SJSA1 (cell line): ENCODE measurements at places on chromosomes 13 and 19. TPM values are rescaled to one million over a fixed set of nuclear protein-coding genes. Genes with fewer than 3 reads are reported as not detected.
A peak's percentile ranks its signal among the peaks of the same experiment; 100 is the strongest.

TMEM59L gene
- total RNA-seq = not detected in 2 replicates

- DNase-seq = no peak
Measured at GRCh38 chr13:73433890-73434289, 375.1 kb downstream of the KLF5 start.

GRCh38 chr13:49444524-49445395, 686 bp downstream of the SETDB2 start:
- peak; percentile 35 for DNase-seq

DNA sequence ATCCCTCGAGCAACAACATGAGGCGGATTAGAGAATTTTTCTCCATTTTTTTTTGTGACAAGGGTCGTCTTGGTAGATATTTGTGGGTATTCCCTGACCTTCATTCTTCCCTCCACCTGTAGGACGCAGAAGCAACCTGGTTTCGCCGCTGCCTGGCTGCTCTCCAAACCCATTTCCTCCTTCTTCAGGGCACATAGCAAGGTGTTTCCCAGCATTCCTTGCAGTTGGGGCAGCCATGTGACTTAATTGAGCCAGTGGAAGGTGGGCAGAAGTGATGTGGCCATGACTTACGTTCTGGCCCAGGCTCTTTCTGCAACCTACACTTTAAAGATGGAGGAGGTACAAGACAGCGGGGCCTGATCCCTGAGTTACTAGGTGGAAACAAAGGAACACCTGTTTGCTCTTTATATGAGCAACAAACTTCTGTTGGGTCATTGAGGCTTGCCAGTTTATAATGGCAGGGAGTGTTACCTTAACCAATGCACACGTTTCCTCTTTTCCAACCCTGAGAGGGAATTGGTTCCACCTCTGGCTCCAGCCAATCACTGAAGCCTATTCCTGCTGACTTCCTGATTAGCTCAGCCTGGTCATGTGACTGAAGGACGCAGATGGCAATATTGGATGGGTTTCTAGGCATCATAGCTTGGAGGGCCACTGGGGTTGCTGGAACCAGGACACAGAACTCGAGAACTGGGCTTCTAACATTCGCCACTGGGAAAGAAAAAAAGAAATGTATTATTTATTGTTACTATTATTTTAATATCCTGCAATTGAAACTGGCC, 30.8 kb upstream of the ZNRF4 start:
- no peak for DNase-seq

GRCh38 chr19:13104848-13105711, 2.4 kb upstream of the LYL1 start:
- no peak for DNase-seq

CYP4F8 gene
- not detected in 2 replicates for total RNA-seq

CEACAM1 gene
- total RNA-seq = not detected in 2 replicates

ZNF763 gene
- total RNA-seq = 0.18 TPM in 1 of 2 replicates, not detected in the other

ZNF284 gene
- total RNA-seq = 2.9 and 3.1 TPM in 2 replicates

CLIP3 gene
- 1.5 and 2.3 TPM in 2 replicates for total RNA-seq

- no peak for DNase-seq
Measured at GRCh38 chr13:29684441-29684840, 89.0 kb upstream of the SLC7A1 start.

DNA sequence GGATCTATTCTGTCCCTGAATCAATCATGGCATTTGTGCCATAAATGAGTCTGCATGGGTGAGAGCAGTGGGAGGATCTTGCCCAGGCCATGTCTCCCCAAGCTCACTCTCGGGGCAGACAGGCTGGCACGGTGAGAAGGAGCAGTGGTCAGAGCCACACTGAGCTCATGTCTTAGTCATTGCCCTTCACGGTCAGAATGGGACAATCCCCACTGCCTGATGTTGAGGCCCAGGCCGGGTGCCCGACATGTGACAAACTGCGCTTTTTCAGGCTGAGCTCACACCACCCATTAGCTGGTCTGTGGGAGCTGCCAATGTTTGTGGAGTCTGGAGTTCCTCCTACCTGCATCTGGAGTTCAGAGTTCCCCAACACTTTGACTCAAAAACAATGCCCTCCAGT, 481.9 kb downstream of the COG6 start:
- no peak for DNase-seq

DNA sequence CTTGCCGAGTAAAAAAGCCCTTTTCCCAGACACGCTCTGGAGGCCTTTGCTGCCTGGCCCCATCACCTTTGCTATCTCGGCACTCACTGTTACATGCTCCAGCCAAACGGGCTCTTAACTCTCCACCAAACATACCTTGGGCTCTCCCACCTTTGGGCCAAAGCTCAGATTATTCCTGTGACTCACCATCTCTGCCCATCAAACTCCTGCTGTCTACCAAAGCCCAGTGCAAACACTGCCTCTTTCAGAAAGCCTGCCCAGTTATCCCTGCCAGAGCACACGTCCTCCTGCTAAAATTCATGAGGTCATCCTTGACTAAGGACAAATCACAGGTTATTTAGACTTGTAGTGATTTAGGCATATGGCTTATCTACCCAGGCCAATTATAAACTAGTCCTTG, 48.1 kb upstream of the SERPINE3 start:
- no peak for DNase-seq

- DNase-seq = no peak
Measured at GRCh38 chr13:20719783-20720182, 16.3 kb downstream of the IL17D start.

DNA sequence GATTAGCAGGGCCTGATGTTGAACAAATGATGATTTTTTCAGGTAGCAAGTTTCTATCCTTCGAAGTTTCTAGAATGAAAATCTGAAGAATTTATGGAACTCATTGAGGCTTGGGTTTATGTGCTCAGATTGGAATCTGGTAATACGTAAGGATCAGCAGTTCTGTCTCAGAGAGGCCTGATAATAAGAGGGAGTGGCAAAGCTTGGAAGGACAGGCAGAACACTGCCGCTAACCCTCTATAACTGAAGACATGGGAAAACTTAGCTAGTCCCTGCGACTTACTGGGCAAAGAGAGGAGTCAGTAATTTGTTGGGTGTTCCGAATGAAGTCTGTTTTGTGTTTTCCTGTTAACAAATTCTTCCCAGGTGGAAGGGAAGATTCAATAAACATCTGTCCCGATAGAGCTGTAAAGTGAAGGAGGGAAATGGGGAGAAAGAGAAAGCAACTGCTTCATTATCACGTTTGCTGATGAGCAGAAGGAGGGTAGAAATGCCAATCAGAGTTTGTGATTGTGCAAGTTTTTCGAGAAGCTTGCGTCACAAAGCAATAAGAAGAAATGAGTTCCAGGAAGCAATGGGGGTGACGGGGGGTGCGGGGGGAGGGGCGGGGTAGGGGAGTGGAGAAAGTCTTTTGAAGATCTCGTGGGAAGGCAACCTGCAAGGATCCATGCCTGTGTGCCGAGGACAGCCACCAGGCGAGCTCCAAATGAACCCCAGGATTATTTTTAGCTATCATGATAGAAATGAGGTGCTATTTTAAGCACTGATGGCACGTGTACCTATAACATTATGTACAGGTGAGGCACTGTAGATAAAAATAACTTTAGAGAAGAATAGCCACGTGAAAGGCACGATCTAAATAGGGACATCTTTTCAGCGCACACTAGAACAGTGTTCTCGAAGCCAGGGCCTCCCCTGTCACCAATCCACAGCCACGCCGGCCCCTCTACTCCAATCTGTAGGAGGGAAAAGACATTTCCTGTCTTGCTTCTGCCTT, 224.1 kb downstream of the FGF9 start:
- DNase-seq = no peak

DNA sequence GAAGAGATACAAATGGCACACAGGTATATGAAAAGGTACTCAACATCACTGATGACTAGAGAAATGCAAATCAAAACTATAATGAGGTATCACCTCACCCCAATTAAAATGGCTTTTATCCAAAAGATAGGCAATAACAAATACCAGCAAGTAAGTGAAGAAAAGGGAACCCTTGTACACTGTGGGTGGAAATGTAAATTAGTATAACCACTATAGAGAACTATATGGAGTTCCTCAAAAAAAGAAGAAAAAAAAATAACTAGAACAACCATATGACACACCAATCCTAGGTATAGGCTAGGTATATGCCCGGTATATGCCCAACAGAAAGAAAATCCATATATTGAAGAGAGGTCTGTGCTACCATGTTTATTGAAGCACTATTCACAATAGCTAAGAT, 150.9 kb downstream of the VWA8 start:
- DNase-seq = no peak

- DNase-seq = no peak
Measured at GRCh38 chr19:30557212-30557611, 185.0 kb downstream of the ZNF536 start.

TSEN34 gene
- 85.4 and 106 TPM in 2 replicates for total RNA-seq

- DNase-seq = no peak
Measured at GRCh38 chr13:102580552-102581169, 16.1 kb upstream of the TPP2 start.

GRCh38 chr19:49161987-49162386, 4.4 kb downstream of the TRPM4 start:
- DNase-seq = no peak

- DNase-seq = no peak
Measured at GRCh38 chr13:75748874-75749273, 112.7 kb downstream of the LMO7 start.

DNA sequence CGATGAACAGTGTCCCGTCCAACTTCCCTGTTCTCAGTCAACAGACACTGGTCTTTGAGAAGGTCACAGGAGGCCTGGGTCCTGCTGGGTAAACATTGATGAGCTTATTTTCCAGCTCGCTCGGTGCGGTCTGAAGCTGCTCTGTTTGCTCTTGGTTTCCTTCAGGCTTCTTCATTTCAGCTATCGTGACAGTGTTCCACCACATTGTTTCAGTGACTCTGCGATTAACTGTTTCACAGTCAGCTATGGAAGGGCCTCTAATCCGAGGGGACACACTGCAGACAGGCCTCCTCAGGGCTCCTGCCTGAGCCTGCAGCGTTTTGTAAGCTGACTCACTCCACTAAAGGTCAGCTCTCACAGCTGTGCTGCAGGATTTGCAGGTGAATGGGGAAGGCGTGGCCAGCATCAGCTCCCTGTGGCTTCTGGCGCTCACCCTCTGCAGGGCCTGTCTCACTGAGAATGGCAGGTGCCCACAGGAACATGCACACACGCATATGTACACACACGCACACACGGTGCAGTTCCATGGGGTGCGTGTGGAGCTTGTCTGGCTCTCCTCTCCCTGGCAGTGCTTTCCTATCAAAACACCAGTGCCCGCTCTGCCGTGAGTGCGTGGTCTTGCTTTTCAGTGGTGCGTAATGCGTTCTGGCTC, 62.9 kb upstream of the MCF2L start:
- no peak for DNase-seq

DNA sequence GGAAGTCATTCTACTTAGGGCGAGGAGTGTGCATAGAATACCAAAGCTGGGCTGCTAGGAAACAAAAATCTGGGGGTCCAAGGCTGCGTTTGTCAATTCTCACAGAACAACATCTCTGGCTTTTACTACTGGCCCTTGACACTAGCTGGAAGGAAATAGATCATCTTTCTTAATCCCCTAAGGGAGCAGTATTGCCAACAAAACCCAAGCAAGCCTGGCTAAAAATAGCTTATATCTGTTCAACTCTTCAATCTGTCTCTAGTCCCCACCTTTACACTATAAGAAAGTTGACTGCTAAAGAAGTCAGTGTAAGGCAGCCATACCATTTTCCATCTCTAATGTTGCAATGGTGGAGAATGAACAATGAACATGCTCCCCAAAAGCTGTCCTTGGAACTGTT, 107.8 kb upstream of the SPRY2 start:
- no peak for DNase-seq

ZNF544 gene
- total RNA-seq = 42.4 and 50.5 TPM in 2 replicates

GRCh38 chr13:110521296-110521680, 40.2 kb downstream of the RAB20 start:
- DNase-seq = no peak

GRCh38 chr19:10424011-10424637, 3.8 kb downstream of the PDE4A start:
- DNase-seq = peak; percentile 97

EBI3 gene
- total RNA-seq = not detected in 2 replicates

DNA sequence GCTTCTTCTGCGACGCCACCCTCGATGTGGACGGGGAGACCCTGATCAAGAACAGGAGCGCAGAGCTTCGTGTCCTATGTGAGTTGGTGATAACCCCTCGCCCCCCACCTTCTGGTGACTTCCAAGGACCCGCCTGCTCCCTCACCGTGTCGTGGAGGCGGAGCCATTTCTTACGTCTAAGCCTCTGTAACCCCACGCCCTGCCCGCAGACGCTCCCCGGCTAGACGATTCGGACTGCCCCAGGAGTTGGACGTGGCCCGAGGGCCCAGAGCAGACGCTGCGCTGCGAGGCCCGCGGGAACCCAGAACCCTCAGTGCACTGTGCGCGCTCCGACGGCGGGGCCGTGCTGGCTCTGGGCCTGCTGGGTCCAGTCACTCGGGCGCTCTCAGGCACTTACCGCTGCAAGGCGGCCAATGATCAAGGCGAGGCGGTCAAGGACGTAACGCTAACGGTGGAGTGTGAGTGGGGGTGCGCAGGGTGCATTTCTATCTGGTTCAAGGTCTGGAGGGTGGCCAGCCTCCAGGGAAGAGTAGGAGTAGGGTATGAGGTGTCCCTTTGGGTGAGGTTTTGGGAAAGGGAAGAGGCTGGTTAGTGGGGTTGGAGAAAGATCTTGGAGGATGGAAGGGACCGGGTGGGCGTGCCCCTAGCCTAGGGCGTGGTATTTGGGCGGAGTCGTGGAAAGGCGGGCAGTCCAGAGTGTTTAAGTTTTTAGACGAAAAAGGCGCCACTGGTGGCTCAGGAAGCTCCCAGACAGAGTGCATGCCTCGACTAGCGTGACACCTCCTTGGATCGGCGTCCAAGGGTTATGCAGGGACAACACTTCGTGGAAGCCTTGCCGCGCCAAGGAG, 3.3 kb downstream of the ICAM5 start:
- no peak for DNase-seq

DNA sequence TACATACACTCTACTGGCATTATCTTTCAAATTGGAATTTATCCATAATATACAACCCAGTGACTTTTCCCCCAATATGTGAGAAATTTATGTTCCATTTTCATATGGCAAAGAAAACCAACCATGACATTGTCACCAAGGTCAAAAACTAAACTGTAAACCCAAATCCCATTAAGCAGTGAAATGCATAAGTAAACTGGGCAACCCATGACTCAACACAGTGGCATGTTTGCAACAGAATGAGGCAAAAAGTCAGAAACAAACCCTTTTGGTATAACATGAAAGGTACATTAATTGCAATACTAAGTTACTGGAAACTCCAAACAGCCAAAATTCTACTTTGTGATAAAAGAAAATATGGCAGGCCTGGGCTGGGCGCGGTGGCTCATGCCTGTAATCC, 4.9 kb downstream of the ZNF878 start:
- DNase-seq = no peak

DNA sequence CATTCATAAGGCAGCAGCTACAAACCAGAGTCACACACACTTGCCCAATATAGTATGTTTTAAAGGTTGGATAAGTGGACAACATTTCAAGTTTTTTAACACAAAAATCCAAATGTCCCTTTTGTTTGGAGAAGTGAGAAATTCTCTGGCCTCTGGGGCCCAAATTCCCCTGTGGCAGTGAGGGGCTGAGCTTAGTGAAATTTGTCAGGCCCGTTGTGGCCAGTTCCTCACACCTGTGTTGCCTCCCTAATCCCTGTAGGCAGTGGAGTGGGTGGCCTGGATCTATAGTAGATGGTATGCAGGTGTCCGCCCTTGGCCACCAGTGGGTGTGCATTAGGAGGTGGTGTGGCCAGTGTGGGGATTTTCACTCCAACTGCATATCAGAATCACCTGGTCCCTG, 6.7 kb downstream of the WDR62 start:
- DNase-seq = no peak

GRCh38 chr13:101520672-101521071, 68.2 kb downstream of the ITGBL1 start:
- peak; percentile 25 for DNase-seq
